ENCODE measurements at places on chromosomes 5 and 9.

GRCh38 chr9:5767968-5768932 is 64.7 kb downstream of the ERMP1 start:
- DNase-seq, result no peak

DNA sequence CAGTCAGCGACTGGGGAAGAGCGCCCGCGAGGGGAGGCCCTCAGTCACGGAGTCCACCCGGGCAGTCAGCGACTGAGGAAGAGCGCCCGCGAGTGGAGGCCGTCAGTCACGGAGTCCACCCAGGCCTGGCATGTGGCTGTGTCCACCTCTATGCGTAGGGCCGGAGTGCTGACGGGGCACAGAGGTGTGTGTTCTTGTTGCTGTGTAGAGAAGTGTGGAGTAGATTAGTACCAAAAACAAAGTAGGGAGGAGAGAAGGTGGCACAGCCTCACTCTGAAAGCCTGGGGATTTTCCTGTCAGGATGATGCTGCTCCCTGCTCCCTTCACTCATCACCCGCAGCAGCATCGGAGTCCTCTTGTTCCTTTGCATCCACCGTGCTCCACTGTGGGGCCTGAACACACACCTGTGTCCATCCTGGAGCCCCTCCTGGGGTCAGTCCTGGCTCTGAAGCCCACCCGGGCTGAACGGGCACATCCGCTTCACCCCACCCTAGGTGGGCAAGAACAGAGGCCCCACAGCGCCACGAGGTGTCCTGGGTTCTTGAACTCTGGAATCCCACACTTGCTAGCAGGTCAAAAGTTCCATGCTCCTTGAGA is 37.9 kb downstream of the AHRR start:
- no peak for DNase-seq

DNA sequence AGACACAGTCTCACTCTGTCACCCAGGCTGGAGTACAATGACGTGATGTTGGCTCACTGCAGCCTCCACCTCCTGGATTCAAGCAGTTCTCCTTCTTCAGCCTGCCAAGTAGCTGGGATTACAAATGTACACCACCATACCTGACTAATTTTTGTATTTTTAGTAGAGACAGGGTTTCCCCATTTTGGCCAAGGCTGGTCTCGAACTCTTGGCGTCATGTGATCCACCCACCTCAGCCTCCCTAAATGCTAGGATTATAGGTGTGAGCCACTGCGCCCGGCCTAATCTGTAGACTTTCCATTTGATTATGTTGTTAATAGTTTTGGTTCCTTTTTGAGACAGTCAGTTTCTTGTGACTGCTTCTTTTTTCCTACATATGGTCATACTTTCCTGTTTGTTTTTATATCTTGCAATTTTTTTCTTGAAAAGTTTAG is 31.0 kb downstream of the MTREX start:
- no peak for DNase-seq

- DNase-seq, result no peak
Measured at GRCh38 chr5:40781843-40782409, 16.2 kb downstream of the PRKAA1 start.

- peak; percentile 67 for DNase-seq
Measured at GRCh38 chr9:118459913-118460312, 755.7 kb downstream of the TLR4 start.

DNA sequence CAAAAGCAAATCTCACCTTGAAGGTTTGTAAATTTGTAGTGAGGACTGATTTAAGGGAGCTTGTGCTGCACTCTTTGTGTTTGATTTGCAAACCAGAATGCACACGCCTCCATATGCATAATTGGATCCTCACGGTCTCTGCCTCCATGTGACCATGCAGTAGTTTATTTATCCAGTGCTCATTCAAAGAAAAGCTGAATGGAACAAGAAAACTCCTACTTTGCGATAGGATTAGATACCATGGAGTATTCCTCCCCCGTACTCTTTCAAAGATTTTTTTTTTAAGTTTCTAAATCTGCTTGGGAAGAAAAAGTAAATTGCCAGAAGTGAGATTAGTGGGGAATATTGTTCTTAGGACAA is 290.4 kb upstream of the TUT7 start:
- no peak for DNase-seq

DNA sequence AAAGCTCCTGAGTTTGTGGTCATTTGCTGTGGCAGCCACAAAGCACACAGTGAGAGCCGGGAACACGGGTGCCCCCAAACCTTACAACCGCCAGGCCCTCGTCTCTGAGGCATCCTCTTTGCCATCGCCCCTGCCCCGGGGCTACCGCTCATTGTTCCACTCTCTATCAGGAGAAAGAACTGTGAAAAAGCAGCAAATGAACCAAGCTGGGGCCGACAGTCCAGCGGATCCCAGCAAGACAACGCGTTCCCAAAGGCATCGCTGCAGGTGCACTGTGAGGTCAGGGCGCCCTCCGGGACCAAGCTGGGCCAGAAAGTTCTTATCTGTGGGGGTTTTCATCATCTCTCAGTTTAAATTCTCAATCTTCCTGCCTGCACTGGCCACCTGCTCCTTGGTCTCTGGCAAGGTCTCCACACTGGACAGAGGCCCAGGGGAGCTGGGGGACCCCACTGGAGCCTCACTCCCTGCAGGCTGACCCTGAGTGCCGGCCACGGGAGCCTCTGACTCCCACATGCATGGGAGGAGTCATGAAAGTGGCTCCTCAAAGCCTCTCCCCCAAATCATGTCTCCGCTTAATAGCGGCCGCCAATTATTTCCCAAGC is 32.1 kb downstream of the VAV2 start:
- DNase-seq, result no peak

GRCh38 chr9:35406183-35406959 is 83.5 kb upstream of the RUSC2 start:
- DNase-seq, result no peak

GRCh38 chr9:36328798-36329411 is 70.7 kb upstream of the GNE start:
- DNase-seq, result peak; percentile 84

GRCh38 chr5:134594797-134595457 is 37.7 kb downstream of the SAR1B start:
- DNase-seq, result peak; percentile 2
